A549 treated with RU486 at 1 μM for 4 hours (cell line): ENCODE measurements at places on chromosomes 2 and 18. TPM values are rescaled to one million over a fixed set of nuclear protein-coding genes. Genes with fewer than 3 reads are reported as not detected.

The SCYGR4 gene
- total RNA-seq = not detected in 5 replicates

The MC5R gene
- 0.07 TPM in 1 of 5 replicates, not detected in the others for total RNA-seq

The MROH2A gene
- total RNA-seq = 0.18 to 0.31 TPM (median 0.24 TPM) in 4 of 5 replicates, not detected in the other

The CD207 gene
- total RNA-seq = not detected in 5 replicates

The USP34 gene
- total RNA-seq = 40.4 to 56.0 TPM (median 48.5 TPM) in 5 replicates

The C18orf32 gene
- 9.3 to 25.7 TPM (median 24.9 TPM) in 5 replicates for total RNA-seq

The SPAG16 gene
- total RNA-seq = 6.3 to 14.3 TPM (median 11.7 TPM) in 5 replicates

The CCL20 gene
- total RNA-seq = 3.0 to 5.8 TPM (median 4.3 TPM) in 5 replicates

The TMEM198 gene
- 0.47 to 1.3 TPM (median 0.95 TPM) in 5 replicates for total RNA-seq
